ENCODE measurements at places on chromosomes 1 and 21. TPM values are rescaled to one million over a fixed set of nuclear protein-coding genes. Genes with fewer than 3 reads are reported as not detected.

DNA sequence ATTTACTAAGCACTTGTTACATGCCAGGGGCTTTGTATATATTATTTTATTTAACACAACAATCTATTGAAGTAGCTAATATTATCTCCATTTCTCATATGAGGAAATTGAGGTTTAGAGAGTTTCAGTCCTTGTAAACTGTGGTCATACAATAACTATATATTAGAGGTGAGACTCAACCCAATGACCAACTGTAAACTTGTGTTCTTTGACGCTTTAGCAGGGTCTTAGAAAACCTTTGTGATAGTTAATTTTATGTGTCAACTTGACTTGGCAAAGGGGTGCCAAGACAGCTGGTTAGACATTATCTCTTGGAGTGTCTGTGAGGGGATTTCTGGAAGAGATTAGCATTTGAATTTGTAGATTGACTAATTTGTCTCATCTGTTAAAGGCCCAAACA, 252.4 kb upstream of the B3GALT2 start:
- H3K27me3 ChIP-seq: no peaks in the 10 kb centered on the region
- H3K36me3 ChIP-seq: no peaks in the 10 kb centered on the region
- no peak overlapping the region for H3K27ac ChIP-seq
- no peaks in the 10 kb centered on the region for H3K4me1 ChIP-seq

The KCNH1 gene
- 0.53 TPM for total RNA-seq

DNA sequence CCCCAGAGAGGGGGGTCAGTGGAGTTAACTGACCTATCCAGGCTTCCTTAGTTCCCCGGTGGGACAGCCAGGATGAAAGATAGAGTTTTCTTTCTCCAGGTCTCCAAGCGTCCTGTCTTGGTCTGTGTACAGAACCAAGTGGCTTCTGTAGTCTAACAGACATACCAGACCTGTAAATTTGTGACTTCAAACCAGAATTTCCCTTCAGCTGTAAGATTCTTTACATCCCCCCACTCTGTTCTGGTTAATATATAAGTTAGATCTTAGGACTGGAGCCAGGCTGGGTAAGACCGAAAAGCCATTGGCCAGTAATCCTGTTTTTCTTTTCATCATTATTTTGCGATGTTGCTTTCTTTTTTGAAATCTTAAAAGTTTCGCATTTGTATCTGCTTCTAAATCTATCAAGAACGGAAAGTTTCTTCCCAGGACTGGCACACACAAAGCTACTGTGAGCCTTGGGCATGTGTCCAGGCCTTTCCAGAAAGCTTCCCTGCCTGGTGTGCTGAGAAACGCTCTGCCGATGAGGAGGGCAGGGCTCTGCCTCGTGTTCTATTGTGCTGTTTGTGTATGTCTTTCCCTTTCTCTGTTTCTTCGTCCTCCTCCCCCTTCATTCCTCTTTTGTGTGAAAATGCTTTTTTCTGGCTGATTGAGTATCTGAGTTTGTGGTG, 72.3 kb downstream of the RGL1 start:
- H3K4me3 ChIP-seq: no peak overlapping the region
- no peaks in the 10 kb centered on the region for H3K36me3 ChIP-seq

GRCh38 chr1:78916986-78917385, 89.5 kb downstream of the ADGRL4 start:
- H3K4me1 ChIP-seq: no peaks in the 10 kb centered on the region
- no peak overlapping the region for H3K4me3 ChIP-seq
- H3K27me3 ChIP-seq: no peaks in the 10 kb centered on the region
- no peak for DNase-seq
- no peak overlapping the region for H3K27ac ChIP-seq
- H3K36me3 ChIP-seq: no peaks in the 10 kb centered on the region

The PRKAA2 gene
- 1.2 TPM for total RNA-seq

- no peaks in the 10 kb centered on the region for H3K27me3 ChIP-seq
- no peak for DNase-seq
- no peak overlapping the region for H3K27ac ChIP-seq
- no peaks in the 10 kb centered on the region for H3K4me1 ChIP-seq
Observed at GRCh38 chr1:67135354-67135753, 584 bp upstream of the C1orf141 start.

DNA sequence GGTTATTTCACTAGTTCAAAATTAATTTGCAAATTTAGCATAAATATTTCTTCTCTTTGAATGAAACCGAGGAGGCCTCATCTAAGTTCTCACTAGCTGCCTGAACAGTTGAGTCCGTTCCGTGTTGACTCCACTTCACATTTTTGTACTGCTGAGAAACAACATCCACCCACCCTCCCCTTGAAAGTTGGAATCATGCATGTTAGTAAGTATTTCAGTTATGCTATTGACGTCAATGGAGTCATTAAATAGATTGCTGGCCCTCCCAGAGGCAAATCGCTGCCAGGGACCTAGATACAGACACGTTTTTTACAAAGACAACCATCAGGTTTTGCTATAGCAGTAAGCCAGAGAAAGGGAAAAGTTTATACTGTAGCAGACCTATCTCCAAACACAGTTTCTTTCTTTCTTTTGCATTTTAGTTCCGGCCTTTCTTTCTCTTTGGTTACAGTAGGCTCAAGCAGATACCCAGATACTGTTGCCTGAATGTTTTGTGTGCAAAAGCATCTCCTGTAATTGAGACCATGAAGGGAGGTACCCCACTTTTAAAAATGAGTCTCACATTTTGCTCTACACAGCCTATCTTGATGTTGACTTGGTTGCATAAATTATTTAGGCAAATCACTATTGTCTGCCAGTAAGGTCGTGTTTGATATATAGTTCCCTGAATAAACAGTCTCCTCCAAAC, 262.6 kb upstream of the SGIP1 start:
- no peaks in the 10 kb centered on the region for H3K27me3 ChIP-seq
- H3K36me3 ChIP-seq: no peaks in the 10 kb centered on the region
- H3K27ac ChIP-seq: peak overlapping the region; percentile 79
- H3K4me3 ChIP-seq: no peak overlapping the region

DNA sequence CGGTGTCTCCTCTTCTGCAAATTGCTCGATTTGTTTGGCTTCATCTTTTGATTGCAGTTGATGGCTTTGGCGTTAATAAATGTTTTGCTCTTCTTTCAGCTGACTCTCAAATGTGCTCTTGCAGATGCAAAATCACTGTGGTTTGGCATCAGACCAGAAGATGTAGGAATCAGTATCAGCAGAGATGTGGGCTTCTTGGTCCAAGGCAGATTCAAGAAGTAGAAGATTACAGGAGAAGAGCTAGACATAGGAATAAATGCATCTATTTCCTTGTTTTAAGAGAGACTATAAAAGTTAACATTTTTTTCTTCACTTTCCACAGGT, 59.8 kb upstream of the BACH1 start:
- peaks cover 6% of the 10 kb centered on the region for H3K4me1 ChIP-seq
- no peaks in the 10 kb centered on the region for H3K36me3 ChIP-seq
- H3K4me3 ChIP-seq: no peak overlapping the region

The TGFB2 gene
- 1.7 TPM for total RNA-seq

DNA sequence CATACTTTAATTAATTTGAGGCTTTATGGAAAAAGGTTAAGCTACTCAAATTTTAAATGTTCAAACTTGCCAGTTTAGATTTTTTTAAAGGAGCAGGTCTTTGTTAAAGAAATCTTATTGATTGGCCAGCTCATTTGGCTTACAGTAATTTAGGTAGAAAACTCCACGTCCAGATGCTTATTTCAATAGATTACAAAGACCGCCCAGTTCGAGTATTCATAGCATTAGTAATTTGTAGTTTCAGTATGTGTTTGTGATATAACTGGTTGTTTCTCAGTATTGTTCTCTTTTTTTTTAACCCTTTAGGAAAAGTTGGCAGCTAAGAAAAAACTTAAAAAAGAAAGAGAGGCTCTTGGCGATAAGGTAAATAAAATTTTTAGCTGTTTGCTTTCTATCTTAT, 1.6 kb downstream of the RPF1 start:
- H3K4me3 ChIP-seq: no peak overlapping the region
- no peaks in the 10 kb centered on the region for H3K27me3 ChIP-seq
- H3K36me3 ChIP-seq: no peaks in the 10 kb centered on the region
- DNase-seq: no peak
- peaks cover 13% of the 10 kb centered on the region for H3K4me1 ChIP-seq

GRCh38 chr1:211375146-211375818, 48.6 kb downstream of the TRAF5 start:
- H3K4me1 ChIP-seq: no peaks in the 10 kb centered on the region
- H3K36me3 ChIP-seq: no peaks in the 10 kb centered on the region
- no peak overlapping the region for H3K27ac ChIP-seq
- no peak for DNase-seq
- no peak overlapping the region for H3K4me3 ChIP-seq

DNA sequence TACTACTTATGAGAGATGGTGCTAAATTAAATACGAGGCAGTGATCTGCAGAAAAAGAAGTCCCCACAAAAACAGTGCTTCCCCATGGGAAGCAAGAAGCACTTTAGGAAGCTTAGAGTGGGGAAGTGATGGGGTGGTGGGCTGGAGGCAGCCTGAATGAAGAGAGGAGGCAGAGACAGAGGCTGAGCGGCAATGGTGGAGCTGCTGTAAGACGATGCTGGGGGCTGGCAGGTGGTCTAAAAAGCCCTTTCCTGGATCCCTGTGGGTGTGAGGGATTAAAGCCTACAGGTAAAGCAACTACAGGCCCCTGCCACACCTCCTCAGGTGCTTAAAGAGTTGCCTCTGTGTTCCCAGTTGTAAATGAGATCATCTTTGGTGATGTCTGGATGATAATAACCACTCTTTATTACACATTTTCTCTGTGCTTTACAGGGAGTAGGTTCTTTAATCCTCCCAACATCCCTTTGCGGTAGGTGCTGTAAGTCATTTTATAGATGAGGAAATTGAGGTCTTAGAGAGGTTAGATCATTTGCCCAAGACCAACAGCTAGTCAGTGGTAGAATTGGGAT, 39.2 kb downstream of the CNN3 start:
- DNase-seq: no peak
- H3K36me3 ChIP-seq: peaks cover 7% of the 10 kb centered on the region
- H3K4me3 ChIP-seq: no peak overlapping the region
- no peaks in the 10 kb centered on the region for H3K4me1 ChIP-seq

DNA sequence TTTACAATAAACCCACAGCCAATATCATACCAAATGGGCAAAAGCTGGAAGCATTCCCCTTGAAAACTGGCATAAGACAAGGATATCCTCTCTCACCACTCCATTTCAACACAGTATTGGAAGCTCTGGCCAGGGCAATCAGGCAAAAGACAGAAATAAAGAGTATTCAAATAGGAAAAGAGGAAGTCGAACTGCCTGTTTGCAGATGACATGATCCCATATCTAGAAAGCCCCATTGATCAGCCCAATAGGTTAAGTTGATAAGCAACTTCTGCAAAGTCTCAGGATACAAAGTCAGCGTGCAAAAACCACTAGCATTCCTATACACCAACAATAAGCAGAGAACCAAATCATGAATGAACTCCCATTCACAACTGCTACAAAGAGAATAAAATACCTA, 235.5 kb downstream of the DPYD start:
- no peaks in the 10 kb centered on the region for H3K27me3 ChIP-seq
- H3K27ac ChIP-seq: no peak overlapping the region
- H3K4me3 ChIP-seq: no peak overlapping the region
- no peak for DNase-seq
- no peaks in the 10 kb centered on the region for H3K36me3 ChIP-seq
- H3K4me1 ChIP-seq: no peaks in the 10 kb centered on the region

DNA sequence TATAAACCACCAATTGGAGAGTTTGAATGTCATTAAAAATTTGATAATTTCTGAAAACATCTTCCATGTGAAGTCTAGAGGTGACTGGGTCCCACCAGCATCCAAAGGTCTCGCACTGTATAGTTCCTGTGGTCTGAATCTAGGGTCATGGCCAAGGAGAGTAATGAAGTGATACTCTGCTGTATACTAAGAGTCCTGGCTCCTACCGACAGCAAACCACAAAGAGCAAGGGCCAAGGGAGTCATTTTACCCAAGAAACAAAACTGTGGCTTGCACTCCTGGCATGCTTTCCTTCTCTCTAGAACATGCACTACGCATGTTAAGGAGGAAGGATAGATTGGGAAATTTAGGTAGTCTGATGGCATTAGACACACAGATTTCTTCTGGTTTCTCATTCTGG, 115.6 kb downstream of the BRINP2 start:
- no peaks in the 10 kb centered on the region for H3K27me3 ChIP-seq
- no peaks in the 10 kb centered on the region for H3K4me1 ChIP-seq
- no peak overlapping the region for H3K4me3 ChIP-seq
- no peak for DNase-seq
- no peak overlapping the region for H3K27ac ChIP-seq

The EFNA4 gene
- total RNA-seq: 16.8 TPM

GRCh38 chr1:93021539-93022134, 57.4 kb upstream of the MTF2 start:
- H3K36me3 ChIP-seq: no peaks in the 10 kb centered on the region
- no peak overlapping the region for H3K4me3 ChIP-seq
- H3K4me1 ChIP-seq: no peaks in the 10 kb centered on the region
- H3K27ac ChIP-seq: no peak overlapping the region
- H3K27me3 ChIP-seq: no peaks in the 10 kb centered on the region

GRCh38 chr1:155199792-155200191, 7.9 kb downstream of the THBS3 start:
- H3K4me1 ChIP-seq: no peaks in the 10 kb centered on the region
- H3K36me3 ChIP-seq: no peaks in the 10 kb centered on the region
- H3K4me3 ChIP-seq: no peak overlapping the region
- no peaks in the 10 kb centered on the region for H3K27me3 ChIP-seq
